ENCODE measurements at places on chromosomes 12 and 14.

GRCh38 chr14:31068235-31068634, 42.1 kb upstream of the STRN3 start:
- no peak for DNase-seq

- DNase-seq, result no peak
Measured at GRCh38 chr12:76265424-76266180, 82.6 kb downstream of the BBS10 start.

DNA sequence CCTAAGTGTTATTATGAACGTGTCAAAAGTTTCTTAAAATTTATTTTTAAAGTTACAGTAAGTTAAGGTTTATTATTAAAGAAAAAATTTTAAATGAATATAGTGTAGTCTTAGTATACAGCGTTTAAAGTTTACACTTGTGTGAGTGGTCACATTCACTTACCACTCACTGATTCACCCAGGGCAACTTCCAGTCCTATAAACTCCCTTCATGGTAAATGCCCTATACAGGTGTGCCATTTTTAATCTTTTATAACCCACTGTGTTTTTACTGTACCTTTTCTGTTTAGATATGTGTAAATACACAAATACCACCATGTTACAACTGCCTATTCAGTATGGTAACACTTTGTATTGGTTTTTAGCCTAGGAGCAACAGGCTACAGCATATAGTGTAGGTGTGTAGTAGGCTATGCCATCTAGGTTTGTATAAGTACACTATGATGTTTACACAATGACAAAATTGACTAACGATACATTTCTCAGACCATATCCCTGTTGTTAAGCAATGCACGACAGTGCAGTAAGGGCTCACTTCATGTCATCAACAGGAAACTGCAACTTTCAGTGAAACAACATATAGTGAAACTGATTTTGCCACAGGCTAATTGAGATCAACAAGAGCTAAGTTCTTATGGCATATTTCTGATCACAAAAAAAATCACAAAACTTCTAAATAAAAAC, 112.0 kb upstream of the TMCC3 start:
- DNase-seq, result no peak

DNA sequence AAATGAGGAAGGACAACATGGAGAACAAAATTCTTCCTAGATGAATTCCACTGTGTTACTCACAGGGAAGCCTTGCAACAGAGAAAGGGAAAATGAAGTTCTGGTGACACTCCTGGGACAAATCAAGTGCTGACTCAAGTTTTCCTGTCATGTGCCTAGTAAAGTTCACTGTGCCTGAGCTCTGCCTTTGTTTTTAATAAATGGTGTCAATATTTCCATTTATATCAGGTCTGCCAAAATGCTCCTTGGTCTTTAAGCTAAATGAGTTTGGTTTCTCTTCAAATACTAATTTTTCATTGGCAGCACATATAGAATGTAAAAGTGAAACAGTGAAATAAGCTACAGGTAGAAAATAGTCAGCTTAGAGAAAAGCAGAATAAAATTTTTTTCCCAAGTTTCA, 33.0 kb downstream of the HIGD1C start:
- DNase-seq, result no peak

DNA sequence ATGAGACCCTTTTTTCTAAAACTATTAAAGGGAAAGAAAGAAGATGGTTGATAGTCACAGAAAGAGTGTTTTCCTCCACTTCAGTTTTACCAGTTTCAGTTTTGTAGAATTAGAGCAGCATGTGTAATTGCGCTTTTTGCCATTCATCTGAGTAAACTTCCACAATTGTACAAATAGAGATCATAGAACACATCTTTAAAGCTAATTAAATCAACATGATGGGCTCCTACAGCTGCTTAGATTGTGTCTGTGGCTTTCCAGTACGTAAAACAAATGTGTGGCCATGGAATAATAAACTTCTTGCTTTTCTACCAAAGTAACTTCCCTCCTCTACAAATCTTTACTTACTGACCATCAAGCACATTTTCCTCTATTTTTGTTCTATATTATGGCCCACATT, 84.2 kb upstream of the LRIG3 start:
- DNase-seq, result no peak

DNA sequence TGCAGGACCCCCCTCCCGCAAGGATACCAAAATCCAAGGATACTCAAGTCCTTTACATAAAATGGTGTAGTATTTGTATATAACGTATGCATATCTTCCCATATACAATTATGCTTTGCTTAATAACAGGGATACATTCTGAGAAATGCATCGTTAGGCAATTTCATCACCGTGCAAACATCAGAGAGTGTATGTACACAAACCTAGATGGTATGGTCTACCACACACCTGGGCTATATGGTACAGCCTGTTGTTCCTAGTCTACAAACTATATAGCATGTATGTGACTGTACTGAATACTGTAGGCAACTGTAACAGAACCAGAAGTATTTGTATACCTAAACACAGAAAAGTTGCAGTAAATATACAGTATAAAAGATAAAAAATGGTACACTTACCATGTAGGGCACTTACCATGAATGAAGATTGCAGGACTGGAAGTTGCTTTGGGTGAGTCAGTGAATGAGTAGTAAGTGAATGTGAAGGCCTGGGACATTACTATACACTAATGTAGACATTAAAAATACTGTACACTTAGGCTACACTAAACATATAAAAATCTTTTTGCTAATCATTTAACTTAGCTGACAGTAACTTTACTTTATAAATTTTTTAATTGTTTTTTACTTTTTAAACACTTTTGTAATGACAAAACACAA, 141.1 kb downstream of the SLC41A2 start:
- no peak for DNase-seq

GRCh38 chr12:13135371-13136178, 32.1 kb upstream of the GSG1 start:
- DNase-seq, result no peak

- no peak for DNase-seq
Measured at GRCh38 chr12:99711246-99711645, 63.7 kb downstream of the GARIN6 start.

DNA sequence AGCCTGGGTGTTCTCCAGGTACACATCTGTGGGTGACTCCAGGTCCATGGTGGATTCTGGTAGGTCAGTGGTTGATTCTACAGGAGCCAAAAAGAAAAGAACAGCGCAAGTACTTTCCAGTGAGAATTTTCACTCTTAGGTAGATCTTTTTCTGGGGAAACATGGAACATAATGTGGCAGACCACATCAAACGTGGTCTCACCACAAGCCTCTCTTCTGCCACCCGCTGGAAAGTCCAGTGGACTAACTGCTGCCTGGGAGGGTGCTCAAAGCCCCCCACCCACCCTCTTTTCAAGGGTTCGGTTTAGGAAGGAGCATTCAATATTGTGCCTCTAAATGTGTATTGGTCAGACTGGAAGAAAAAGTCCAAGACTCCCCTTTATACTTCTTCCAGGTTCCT, 36.1 kb upstream of the PRB2 start:
- no peak for DNase-seq

GRCh38 chr12:6546016-6546415, 9.8 kb downstream of the IFFO1 start:
- no peak for DNase-seq

All from coronary artery (tissue), 2 donors.